ENCODE measurements at places on chromosomes 2 and 18.

DNA sequence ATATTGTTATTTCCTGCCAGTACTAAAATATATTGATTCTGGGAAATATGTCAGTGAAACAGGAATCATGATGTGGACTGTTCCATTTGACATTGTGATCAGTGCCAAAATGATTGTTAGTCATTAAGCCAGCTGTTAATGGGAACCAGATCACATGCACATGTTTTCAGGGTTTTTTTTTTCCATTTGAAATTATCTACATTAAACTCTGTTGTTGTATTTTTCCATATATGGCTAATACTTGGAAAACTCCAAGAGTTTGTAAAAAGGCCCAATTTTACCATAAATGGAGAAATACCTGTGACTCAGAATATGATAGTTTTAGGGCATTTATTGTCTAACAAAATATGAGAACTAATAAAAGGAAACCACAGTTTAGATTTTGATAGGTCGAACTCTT lies 13.4 kb downstream of the ITGAV start:
- no peak for DNase-seq

DNA sequence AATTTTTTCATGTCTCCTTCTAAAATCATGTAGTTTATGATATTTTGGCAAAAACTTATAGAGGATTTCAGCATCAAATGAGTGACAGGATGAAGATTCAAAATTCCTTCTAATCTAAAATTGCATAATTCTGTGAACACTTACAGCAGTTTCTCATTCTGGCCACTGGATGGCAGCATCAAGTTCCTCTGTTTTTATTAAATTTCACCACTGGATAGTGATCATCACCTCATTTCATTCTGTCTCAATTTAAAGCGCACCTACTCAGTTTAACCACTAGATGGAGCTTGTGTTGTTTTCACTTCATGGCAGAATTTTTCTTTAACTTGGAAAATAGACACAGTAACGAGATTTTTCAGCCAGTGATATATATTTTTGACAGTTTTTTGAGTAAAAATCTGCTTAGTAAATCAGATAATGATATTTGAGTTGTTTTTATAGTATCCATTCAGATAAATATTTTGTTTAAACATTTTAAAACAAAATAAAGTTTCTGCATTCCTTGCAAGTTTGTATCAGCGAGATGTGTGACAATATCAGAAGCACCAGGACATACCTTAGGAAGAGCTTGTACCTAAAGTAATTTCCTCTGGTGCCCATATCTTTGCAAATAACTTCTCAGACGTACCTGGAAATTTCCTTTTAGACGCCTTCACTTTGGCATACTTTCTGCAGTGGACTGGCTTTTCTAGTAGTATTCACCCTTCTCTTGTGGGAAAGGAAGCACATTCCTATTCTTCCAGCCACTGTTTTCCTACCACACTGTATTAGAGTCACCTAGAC lies 94.7 kb upstream of the ARHGAP15 start:
- no peak for DNase-seq

DNA sequence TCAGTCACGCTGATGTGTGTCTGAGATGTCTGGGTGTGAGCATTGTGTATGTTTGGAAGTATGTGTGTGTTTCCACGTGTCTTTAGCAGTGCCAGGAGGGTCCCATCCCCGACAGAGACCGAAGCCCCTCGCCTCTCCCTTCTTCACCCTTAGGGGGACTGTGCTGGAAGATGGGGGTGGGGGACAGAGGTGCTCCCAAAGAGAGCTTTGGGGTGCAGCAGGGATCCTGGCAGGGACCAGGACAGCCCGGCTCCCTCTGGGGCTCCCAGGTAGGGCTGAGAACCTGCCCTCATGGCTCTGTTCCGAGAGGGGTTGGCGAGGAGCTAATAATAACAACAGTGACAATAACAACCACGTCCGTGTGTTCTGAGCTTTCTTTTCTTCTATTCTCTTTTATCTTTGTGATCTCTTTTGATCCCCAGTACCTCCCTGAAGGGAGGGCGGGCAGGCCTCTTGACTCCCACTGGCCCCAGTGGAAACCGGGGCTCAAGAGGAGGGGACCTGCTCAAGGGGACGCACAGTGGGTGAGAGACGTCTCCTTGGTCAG lies 57.6 kb downstream of the SMAD7 start:
- DNase-seq: no peak

DNA sequence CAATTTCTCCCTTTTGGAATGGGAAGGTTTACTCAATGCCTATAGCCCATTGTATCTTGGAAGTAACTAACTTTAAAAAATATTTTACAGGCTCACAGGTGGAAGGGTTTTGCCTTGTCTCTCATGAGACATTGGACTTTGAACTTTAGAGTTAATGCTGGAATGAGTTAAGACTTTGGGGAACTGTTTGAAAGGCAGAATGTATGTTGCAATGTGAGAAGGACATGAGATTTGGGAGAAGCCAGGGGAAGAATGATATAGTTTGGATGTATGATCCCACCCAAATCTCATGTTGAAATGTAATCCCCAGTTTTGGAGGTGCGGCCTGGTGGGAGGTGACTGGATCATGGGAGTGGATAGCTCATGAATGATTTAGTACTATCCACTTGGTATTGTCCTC lies 17.5 kb upstream of the TBC1D8 start:
- no peak for DNase-seq

DNA sequence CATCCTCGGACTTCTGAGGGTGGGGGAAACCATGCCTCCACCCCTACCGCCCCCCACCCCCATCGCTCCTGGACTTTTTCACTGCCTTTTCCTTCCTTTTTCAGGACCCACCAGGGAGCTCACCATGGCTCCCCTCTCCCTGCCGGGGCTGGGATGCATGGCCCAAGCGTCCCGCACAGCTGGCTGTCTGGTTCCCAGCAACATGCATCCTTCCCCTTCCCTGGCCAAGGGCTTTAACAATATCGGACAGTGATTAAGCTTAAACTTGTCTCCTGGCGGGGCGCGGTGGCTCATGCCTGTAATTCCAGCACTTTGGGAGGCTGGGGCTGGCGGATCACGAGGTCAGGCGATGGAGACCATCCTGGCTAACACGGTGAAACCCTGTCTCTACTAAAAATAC lies 44.1 kb downstream of the MRO start:
- DNase-seq: no peak

- peak; percentile 71 for DNase-seq
Measured at GRCh38 chr2:65608916-65609315, 176.5 kb upstream of the SPRED2 start.

- DNase-seq: no peak
Measured at GRCh38 chr2:63301481-63301880, 250.9 kb downstream of the OTX1 start.

- no peak for DNase-seq
Measured at GRCh38 chr2:1563084-1563857, 150.0 kb downstream of the TPO start.

DNA sequence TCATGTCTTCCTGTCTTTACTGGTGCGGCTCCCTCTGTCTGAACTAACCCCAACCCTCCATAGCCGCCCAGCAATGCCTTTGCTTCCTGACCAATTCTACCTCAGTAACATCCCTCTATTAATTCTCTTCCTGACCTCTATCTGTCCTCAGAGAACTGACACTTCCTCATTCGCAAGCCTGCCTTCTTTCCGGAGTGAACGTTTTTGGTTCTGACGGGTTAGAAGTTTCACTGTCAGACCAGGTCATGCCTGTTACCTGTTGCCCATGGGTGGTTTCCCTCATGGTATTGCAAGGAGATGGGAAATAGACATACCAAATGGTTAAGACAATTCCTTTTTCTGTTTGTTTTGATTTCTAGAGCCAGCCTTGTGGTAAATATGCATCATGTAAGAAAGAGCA lies 453.4 kb upstream of the SLC14A2 start:
- no peak for DNase-seq

- no peak for DNase-seq
Measured at GRCh38 chr18:70075906-70076305, 128.2 kb upstream of the CD226 start.

DNA sequence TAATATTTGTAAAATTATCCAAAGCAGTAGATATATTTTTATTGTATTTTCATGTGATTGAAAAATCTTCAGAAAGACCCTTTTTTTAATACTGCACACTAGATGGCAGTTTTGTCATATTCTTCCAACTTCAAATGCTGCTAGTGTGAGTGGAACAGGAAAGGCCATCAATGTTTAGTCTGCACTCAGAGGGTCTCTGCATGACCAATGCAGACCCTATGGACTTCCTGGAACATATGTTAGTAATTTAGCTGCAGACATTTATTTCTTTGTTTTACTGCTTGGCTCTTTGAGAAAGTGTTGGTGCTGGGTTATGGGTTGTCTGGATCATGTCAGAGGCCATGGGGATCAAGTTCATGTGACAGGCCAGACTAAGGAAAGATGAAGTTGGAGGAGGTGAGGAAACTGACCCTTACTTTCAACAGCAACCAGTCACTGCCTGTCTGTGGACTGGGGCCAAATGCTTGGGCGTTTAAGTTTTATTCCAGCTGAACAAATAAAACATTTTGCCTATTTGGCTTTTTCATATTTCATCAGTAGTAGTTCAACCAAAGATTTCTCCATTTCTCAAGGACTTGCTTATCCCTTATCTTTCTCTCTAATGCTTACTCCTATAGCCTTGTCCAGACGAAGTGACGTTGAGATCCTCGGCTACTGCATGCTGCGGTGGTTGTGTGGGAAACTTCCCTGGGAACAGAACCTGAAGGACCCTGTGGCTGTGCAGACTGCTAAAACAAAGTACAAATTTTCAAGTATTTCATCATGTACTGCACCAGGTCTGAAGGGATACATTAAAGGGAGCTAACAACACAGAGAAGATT lies 84.8 kb downstream of the VRK2 start:
- DNase-seq: no peak

DNA sequence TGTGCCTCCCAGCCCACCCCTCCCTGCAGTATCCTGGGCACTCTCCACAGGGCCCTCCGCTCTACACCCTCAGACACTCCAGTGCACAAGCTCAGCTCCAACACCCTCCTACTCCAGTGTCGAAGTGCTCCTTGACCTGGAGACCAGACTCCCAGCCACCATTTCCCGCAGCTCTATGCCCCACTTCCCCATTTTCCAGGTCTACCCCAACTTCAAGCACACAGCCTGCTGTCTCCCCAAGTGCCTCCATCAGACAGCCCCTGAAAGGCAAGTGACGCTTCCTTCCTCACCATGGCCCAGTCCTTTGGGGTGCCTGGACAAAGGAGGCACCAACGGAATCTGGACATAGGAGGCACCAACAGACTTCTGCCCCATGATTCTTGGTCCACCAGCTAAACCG lies 7.2 kb downstream of the PASK start:
- no peak for DNase-seq

DNA sequence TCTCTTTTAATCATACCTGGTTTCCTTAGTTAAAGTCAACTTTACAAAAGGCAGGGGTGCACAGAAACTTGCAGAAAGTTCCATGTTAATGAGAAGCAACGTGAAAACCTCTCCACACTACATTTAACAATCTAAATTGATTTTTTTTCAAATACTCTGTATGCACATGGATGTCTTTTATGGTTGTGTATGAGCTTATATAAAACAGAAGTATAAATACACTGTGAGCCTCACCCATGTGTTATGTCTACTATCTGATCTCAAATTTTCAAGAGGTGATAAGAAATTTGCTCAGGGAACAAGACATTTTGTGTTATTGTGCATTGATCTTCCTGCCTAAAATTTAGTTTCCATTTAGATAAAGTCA lies 617.6 kb downstream of the ADCYAP1 start:
- DNase-seq: no peak

GRCh38 chr18:79258447-79258846 lies 137.3 kb upstream of the NFATC1 start:
- no peak for DNase-seq

- DNase-seq: no peak
Measured at GRCh38 chr2:185862657-185863398, 124.2 kb downstream of the FSIP2 start.

GRCh38 chr2:80026040-80026729 lies 278.4 kb downstream of the LRRTM1 start:
- DNase-seq: no peak

- DNase-seq: no peak
Measured at GRCh38 chr2:63853527-63854310, 12.0 kb downstream of the UGP2 start.

DNA sequence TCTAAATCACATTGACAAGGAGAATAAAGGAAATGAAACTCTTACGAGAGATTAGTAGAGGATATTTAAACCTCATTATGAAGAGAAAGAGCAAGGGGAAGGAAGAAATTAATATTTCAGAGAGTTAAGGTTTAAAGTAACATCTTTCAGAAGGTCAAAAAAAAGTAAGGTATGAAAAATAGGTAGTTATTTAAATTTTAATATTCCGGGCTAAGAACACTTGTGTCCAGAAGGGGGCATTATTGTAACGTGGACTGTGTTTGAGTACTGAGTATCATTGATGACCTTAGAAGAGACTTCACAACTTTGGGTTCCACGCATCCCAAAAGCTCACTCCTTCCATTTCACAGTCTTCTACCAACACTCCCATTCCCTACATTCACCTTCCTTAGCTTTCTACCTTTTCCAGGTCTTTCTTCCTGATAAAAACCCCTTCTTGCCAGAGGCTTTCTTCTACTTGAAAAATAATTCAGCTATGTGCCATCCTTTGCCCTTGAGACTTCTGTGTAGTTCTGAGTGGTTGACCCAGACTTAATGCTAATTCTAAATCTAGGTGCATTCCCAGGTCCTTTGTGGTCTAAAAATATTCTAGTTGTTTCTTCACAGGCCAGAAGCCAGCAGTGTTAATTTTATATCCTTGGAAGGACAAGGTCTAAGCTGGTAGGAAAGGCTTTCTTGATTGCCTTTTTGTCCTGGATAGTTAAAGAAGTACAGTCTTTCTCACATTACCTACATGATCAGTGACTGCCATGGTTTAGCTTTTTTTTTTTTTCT lies 16.5 kb downstream of the DYNC1I2 start:
- DNase-seq: no peak

DNA sequence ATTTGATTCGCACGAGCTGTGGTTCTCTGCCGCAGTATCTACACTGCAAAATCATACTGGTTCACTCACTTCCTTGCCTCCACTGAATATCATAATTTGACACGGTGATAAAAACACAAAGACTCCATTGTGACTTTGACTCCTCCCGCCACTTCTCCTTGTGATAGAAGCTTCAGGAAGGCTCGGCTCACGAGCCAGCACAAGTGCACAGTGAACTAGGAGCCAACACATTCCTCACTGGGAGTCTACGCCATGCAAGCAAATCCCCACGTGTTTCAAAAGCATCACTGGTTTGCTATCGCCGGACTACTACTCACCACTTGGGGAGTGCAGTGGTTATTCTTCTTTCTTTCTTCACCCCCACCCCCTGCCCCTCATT lies 293.3 kb upstream of the PARD3B start:
- DNase-seq: no peak

DNA sequence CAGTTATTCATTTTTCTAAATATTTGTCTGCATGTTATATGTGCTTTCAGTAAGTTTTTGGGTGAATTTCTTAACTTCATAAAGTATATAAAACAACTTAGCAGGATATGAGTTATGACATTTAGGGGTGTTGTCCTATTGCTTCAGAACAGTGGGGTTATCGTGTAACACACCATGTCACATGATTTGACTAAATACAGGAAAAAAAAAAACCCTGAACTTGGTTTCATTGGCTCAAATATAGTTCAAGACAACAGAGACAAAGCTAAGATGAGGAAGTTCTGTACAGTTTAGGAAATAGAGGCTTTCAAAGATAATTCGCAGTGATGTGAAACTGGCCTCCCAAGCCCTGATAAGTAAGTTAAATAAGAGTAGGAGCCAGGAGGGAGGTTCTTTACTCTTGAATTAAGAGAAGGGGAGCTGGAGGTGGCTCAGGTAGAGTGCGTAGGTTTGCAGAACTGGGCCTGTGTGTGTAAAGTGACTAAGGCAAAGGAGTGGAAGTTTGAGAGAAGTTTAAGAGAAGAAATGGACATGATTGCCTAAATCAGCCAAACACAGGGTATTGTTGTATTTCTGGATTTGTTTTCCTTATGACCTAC lies 53.9 kb downstream of the LIMS1 start:
- DNase-seq: no peak
